ENCODE measurements at places on chromosomes 4 and X.

GRCh38 chrX:151604931-151605330, 41.5 kb downstream of the PASD1 start:
- no peak for DNase-seq

DNA sequence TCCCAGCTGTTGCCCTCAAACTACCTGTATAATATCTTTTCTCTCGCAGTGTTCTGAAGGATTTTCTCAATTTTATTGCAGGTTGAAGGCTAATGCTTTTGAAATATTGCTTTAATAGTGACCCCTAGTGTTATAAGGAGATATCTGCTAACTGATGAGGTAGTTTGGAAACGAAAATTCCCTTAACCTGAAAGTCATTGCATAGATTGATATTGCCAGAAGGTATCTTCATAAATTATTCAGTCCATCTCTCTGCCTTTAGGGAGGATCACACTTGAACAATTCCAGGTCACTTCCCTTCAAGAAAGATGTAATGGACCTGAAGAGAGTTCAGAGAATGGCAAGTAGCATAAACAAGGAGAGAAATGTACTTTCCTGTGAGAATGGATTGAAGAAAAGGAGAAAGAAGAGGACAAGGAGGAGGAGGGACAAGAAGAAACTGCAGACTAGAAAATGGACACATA, 44.1 kb downstream of the TIGD4 start:
- DNase-seq, result peak; percentile 23

DNA sequence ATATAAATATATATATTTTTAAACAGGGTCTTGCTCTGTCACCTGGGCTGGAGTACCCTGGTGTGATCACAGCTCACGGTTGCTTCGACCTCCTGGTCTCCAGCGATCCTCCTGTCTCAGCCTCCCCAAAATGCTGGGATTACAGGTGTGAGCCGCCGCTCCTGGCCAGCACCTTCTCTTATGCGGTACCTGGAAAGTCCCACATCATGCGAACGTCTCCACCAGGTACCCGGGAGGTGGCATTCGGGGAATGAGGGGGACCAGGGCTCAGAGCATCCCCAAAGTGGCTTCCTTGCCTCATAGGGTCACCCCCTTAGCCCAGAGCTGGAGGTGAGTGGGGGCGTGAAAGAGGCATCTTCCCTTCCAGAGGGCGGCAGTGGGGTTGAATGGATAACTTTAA, 84.0 kb upstream of the PPP2R3B start:
- no peak for DNase-seq

GRCh38 chrX:14295426-14295825, 233.9 kb upstream of the GLRA2 start:
- DNase-seq, result no peak

DNA sequence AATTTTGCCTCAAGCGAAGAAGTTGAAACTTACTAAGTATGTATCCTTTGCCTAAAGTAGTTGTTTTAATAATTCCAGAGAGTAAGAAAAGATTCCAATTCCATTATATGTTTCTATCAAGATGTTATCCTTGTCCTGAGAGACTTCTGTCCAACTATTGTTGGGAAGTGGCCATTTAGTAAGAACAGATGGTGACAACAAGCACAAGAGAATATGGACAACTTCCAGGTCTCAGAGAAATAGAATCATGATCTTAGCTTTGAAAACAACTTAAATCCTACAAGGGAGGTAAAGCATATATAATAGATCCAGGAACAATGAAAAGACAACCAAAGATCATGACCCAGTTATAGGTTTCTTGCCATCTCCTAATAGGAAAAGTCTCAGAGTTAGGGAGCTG, 486.6 kb upstream of the PCDH10 start:
- DNase-seq, result no peak

DNA sequence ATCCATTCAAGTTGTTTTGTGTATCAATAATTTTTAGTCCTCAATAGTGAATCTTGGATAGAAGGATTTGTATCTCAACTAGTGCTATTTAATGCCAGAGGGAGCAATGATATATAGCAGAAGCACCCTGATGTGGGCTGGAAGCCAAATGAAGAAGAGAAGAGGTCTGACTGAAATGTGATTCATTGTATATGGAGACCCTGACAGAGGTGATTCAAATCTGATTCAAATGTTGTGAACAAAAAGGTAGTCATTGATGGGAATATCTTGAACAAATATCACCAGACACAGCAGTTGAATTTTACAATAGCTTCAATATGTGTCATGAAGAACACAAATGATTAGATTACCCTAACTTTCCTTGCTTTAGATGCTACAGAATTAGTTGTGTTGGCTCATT, 27.5 kb upstream of the SULT1B1 start:
- DNase-seq, result no peak
